ENCODE measurements at places on chromosomes 6 and 20.

DNA sequence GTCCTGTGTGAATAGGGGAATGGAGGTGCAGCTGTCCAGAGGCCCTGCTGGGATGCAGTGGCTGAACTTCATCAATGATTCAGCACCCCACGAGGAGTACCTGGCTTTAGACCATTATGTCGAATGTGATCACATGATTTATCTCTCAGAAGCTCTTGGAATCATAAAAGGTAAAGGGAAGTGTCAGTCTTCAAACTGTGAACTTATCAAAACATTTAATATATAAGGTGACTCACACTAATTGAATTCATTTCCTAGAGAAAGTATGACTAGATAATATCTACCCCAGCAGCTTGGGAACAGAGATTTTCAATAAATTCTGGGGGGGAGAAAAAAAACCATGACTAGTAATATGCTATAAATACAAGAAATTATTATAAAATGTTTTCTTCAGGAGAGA lies 29.5 kb downstream of the ALDH8A1 start:
- DNase-seq = no peak

DNA sequence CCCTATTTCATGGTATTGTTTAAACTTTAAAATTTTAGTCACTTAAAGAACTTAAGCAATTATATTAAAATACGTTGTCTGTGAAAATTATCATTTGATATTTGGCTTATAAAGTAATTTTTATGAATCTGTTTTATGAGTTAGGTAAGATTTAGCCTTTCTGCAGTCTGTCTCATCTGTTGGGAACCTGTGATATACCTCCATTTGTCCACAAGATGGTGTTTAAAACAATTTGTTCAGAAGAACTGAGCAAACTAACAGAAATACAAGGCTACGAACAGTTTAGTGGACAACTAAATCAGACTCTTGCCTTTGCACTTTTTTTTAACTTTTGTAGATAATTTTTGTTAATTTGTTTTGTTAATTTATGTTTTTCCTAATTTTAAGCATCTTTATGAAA lies 92.4 kb downstream of the COL9A1 start:
- no peak for DNase-seq

DNA sequence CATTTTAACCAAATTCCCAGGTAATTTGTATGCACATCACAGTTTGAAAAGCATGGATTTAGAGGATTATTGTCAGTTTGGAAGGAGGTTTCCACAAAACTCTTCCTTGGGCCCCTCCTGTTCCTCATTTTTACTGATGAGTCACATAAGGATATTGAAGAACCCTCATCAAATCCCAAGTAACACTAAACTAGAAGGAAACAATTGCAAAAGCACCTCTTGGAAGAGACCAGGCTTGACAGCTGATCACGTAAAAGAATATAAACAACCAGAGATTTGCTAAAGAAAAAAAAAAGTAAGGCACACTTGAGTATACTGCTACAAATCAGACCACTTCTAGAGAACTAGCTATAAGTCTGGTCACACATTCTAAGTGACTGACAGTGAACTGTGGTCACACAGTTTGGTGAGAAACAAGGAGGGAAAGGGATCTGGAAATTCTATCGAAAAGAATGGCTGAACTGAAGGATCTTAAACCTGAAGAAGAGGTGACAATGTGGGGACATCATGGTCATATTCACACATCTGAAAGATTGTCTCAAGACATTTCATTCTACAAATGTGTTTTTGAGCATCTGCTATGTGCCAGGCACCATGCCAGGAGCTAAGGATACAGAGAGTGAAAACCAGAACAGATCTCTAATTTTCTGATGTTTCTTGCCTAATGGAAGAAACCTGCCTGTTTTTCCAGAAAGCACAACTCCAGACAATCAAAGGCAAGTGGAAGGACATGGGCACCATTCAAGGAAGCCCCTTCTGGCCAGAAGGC lies 24.1 kb downstream of the ZHX3 start:
- DNase-seq = no peak

DNA sequence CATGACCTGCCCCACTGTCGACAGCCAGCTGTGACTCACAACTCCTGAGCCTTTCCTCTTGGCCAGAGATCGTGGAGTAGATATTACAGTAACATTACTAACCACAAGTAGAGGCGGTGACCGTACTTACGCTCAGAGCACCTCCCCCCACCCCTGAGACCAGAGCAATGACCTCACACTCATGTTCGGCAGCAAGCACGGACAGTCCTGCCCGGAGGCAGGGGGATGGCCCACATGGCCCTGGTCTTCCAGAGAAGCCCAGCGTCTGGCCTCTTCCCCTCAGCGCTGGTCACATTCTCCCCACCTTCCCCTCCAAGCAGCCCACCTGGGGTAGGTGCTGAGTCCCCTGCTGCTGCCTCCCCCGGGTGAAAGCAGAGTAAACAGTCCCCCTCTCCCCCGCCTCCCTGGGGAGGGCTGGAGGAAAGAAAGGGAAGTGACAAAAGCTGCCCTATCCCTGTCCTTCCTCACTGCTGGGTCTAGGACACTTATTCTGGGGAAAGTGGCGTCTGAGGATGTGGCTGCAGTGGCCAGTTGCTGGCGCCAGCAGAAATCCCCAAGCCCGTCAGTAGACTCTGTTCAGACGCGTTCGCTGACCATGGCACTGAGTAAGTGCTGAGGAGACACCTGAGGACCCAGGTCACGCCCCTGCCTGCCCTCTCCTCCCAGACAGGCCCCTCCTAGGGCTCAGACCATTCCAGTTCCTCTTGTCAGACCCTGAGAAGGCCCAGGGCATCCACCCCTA lies 68.5 kb downstream of the MRPL14 start:
- no peak for DNase-seq

DNA sequence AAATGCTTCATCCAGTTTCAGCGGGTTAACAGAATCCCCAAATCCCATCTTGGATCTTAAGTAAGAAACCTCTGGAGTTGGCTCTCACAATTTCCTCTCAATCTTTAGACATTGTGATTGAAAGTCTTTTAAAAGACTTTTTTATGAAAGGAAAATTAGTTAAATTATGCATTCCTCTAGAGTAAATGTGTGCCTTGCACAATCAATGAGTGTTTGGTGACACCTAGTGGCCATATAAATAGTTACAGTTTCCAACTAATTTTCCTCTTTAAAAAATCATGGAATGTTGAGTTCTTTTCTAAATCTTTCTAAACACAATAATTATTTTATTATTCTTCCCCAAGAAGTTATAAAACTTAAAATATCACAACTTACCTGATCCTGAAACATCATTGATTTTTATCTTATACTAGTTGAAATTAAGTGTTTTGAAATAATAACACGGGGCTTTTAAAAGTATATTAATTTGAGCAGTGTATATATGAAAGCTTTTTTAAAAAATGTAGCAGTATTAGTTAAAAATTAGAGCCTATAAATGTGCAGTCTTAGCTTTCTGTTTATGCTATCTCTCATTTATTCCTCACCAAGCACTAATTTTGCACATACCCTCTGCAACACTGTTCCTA lies 66.4 kb downstream of the PKHD1 start:
- no peak for DNase-seq

DNA sequence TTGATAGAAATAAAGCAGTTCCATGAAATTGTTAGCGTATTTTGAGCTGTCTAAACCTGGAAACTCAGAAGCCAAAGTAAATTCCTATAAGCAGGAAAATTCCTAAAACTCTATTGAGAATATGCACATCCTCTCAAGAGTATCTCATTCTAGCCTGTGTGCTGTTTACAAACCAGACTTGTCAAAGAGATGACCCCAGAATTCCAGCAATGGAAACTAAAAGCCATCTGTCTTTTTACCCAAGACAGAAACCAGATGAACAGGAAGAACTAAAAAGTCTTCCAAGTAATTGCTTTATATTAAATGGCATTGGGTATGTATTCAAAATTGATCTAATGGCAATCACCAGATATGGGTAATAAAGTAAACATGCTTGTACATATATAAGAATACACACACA lies 92.6 kb downstream of the COL19A1 start:
- no peak for DNase-seq

DNA sequence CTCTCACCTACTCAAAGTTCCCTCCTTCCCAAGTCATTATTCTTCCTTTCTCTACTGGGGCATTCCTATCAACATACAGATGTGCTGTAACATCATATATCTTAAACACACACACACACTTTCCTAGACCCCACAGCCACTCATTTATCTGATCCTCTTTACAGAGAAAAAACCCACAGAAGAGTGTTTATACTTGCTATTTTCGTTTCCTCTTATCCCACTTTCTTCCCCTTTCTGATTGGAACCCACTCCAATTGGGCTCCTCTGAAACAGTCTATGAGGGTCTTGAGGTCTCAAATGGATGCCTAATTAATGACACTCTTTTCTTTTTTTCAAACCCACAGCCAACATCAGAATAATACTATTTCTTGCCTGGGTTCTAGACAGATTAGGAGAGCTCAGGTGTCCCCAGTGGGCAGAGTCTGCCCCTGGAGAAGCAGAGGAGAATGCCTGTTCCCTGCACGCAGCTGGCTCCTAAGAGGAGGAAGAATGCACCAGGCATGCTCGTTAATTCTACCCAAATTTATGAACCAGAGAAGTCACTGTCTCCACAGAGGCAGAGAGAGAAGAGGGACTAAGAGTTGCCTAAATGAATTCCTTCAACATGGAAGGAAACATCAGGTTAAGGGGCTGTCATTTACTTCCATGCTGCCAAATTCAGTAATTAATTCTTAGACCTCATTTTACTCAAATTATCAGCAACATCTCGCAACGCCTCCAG lies 65.9 kb downstream of the CRYBG1 start:
- DNase-seq = no peak

GRCh38 chr6:132816660-132817059 lies 2.3 kb downstream of the RPS12 start:
- no peak for DNase-seq

DNA sequence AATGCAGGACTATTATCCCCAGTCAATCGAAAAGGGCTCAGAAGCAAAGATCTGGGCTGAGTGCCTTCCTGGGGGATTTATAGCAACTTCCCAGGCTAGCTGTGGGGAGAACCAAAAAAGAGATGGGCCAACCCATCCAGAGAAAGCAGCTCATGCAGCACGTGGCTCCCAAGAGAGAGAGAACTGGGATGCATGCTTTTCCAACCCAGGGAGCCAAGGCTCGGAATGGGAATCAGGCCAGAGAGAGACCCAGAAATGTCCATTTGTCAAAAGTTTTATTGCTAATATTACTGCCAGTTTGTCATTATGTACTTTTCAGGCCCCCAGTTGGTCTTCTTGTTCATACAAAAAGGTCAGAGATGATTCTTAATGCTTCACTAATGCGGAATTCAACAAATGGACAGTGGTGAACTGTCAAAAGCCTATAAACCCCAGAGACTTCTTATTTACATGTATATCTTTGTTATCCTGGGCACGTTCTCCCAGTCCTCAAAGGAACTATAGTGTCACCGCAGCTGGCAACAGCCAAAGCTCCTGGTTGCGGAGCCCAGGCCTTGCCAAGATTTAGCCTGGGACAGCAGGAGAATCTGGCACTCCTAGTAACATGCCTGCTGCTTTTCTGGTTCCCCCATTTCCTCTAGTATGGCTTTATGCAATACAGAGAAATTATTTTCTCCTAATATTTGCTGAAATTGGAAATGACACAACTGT lies 139.1 kb upstream of the POU3F2 start:
- no peak for DNase-seq

- DNase-seq = no peak
Observed at GRCh38 chr20:19497064-19497463, 261.0 kb upstream of the RIN2 start.

DNA sequence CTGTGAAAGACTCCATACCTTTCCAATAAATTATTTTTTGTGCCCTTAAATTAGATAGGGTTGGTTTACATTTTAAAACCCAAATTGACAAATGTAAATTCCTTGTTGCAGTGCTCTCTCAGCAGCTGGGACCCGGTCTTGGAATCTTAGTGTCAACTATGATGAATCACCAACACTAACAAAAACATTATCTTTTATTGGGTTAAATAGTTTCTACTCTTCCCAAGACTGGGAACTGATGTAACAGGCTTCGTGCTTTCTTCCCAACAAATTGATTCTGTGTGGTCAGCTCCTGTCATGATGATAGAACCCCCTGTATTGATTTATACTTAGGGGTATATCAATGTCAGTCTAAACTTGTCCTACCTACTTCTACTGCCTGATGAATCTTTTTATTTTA lies 23.2 kb upstream of the AHI1 start:
- DNase-seq = no peak

DNA sequence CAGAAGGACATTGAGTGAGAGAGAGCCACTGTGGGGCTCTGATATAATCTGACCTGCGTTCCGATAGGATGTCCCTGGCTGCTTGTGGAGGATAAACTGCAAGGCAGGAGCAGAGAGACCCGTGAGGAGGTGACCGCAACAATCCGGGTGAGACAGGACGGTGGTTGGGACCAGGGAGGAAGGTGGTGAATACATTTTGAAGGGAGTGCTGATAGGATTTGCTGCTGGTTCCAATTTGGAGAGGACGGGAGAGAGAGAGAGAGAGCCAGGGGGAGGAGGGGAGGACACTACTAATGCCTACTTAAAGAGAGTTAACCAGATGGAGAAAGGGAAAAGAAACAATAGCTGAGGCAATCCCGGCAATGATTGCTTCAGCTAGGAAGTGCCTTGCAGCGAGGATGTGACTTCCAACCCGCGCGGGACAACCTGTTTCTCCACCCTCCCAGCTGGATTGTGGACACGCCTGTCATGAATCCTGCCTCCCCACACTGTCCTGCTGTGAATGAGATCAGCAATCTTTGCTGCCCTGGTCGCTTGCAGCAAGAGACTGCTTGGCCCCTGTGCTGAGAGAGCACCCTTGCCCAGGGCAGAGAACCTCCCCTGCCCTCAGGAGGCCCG lies 199.0 kb upstream of the KCNG1 start:
- DNase-seq = no peak

DNA sequence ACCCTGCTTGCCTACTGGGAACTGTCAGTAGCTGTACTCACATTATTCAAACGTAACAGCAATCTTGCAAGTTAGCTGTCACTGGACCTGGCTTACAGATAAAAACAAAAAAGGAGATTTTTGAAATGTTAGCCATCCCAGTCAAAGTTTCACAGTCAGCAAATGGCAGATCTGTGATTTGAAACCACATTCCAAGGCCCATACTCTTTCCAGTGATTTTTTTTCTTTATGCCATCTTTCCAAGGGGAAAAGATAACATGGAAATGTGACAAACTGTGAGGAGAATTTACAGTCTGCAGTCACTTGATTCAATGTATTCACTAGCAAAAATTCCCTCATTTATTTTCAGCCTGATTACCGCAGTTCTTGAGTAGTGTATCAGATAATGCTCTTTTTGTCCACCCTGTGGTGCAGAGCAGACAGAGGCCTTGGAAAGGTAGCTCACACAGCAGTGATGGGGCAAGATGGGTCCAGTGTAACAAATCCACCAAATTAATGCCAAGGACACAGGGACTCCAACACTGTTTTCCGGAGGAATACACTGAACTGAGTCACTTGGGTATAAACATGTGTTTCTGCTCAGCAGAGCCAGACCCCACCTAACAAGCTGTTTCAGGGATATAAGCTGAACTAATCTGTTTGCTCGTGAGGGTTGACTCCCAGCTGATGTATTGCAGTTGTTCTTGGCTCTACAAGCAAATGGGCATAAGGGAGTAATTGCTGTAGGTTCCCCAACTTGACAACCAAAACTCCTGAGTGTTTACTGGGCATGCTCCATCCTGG lies 49.9 kb upstream of the ADGRF1 start:
- DNase-seq = no peak

GRCh38 chr6:153621491-153621890 lies 417.5 kb upstream of the OPRM1 start:
- no peak for DNase-seq

- DNase-seq = no peak
Observed at GRCh38 chr6:107679457-107679856, 144.7 kb downstream of the SCML4 start.

Measured in central memory CD4-positive, alpha-beta T cell (primary cell).